ENCODE measurements at places on chromosomes 16 and 17. TPM values are rescaled to one million over a fixed set of nuclear protein-coding genes. Genes with fewer than 3 reads are reported as not detected.
A peak's percentile ranks its signal among the peaks of the same experiment; 100 is the strongest.

Gene ASPHD1
- 1.3 TPM for total RNA-seq

Gene ADAMTS18
- not detected for total RNA-seq

Gene COX6A2
- not detected for total RNA-seq

Gene SCARF1
- 0.57 TPM for total RNA-seq

Gene SLC2A4
- 0.19 TPM for total RNA-seq

Gene TMIGD1
- not detected for total RNA-seq

Gene DLX4
- 0.67 TPM for total RNA-seq

Gene C16orf54
- 11.4 TPM for total RNA-seq

Gene DRC3
- 0.64 TPM for total RNA-seq

Gene CBFA2T3
- not detected for total RNA-seq

Gene GPRC5B
- 0.55 TPM for total RNA-seq

DNA sequence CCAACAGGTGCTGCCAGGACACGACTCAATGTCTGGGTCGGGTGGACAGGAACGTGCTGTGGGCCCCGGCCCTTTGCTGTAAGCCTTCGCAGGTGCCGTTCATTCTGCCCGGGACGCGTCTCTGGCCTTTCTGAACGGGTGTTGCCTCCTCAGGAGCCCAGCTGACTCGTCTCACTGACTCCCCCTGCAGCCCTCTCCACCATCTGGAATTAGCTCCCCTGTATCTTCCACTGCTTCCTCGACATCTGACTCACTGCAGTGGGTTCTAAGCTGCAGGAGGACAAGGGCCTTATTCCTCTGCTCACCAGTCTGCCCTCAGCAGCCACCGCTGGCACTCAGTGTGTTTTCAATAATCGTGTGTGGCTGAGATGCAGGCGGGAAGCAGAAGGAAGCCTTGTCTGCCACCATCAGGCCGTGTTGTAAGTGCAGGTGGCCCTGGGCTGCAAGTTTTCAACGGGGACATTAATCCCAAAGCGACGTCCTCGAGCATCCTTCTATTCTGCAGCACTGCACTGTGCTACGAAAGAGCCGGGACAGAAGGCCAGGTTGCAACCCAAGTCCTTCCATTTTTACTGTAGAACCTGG is 256.2 kb downstream of the FOXL1 start:
- no peak for DNase-seq
- no peaks in the 10 kb centered on the region for H3K4me1 ChIP-seq
- no peak overlapping the region for H3K4me3 ChIP-seq
- H3K36me3 ChIP-seq: no peaks in the 10 kb centered on the region
- no peak overlapping the region for H3K27ac ChIP-seq

DNA sequence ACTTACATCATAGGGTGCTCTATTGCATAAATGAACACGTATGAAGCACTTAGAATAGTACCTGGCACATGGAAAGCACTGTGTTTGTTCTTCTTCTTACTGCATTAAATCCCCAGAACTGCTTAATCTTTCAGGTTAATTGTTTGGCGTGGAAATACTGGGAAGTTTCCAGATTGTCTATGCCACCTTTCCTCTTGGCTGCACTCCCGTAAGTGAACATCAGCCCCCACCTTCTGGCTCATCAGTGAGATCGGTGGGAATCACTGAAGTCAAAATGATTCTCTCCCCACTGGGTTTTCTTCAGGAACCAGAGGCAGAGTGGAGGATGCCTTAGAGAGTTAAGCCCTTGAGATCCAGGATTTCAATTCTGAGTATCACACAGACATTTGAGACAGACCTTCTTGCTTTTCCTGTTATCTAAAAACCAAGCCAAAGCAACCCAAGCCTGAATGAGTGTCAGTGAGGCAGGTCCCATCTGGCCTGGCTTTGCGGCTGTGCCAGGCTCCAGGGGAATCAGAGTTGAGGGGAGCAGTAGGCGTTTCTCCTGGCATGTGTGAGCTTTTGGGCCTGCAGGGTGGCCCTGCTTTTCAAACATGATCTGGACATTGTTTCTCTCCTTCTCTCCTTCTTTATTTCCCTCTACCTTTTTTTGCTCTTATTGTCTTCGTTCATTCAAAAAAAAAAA is 59.1 kb downstream of the OTOA start:
- H3K36me3 ChIP-seq: no peaks in the 10 kb centered on the region
- peaks cover 18% of the 10 kb centered on the region for H3K4me1 ChIP-seq
- no peak for DNase-seq
- H3K27ac ChIP-seq: no peak overlapping the region
- no peak overlapping the region for H3K4me3 ChIP-seq
- H3K27me3 ChIP-seq: peaks cover 4% of the 10 kb centered on the region

DNA sequence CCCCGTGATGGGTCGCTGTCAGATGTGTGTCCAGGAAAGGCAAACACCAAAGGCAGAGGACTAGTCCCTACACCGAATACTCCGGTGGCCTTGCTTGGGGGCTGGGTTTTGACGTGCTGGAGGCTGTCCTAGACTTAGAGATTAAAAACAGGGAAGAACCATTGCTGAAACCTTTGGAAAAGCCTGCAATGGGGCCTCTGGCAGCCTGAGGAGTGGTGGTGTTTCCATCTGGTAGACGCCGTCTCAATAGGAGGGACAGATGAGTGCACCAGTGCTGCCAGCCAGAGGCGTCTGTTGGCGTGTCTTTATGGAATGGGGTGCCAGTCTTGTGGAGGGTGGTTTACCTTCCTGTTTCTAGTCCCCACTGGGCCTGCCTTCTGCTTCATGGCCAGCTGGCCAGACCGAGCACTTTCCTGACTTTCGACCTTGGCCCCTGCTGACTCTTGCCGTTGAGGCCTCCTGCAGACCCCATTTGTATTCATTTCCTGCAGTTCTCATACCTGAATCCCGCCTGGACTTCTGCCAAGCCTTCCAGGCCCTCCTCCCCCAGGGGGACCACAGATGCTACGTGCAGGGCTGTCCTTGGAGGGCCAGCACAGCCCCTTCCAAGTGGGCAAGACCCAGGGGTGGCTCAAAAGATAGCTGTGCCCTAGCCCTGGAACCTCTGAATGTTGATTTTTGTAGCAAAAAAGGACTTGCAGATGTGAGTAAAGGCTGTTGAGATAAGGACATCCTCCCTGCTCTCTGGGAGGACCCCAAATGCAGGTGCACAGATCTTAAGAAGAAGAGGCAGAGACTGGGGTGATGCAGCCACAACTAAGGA is 1.9 kb upstream of the DNASE1 start:
- DNase-seq: no peak
- no peaks in the 10 kb centered on the region for H3K27me3 ChIP-seq
- peaks cover 4% of the 10 kb centered on the region for H3K4me1 ChIP-seq
- H3K4me3 ChIP-seq: no peak overlapping the region
- H3K36me3 ChIP-seq: peaks cover 15% of the 10 kb centered on the region
- H3K27ac ChIP-seq: no peak overlapping the region

DNA sequence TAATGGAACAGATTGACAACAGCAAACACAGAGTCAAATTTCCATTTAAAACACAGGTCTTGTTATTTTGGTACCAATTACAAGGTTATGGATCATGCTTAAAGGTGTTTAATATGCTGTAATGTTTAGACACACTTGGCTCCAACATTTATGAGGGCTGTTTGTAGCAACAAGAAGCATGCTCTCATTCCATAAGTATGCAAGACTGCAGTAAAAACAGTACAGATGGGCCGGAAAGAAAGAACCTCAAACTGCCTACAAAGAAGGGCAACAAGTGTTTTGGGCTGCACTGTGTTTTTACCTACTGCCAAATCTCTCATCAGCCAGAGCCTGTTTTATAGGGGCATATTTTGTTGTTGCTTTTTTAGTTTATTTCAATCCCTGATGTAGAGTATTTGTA is 100.5 kb upstream of the HS3ST3A1 start:
- H3K27ac ChIP-seq: no peak overlapping the region
- no peaks in the 10 kb centered on the region for H3K4me1 ChIP-seq
- no peak overlapping the region for H3K4me3 ChIP-seq
- DNase-seq: no peak
- H3K27me3 ChIP-seq: peaks cover 14% of the 10 kb centered on the region
- H3K36me3 ChIP-seq: no peaks in the 10 kb centered on the region

- DNase-seq: no peak
- H3K36me3 ChIP-seq: no peaks in the 10 kb centered on the region
- no peak overlapping the region for H3K27ac ChIP-seq
These were observed 121.7 kb downstream of the MYO1D start for GRCh38 chr17:32755045-32755805.

DNA sequence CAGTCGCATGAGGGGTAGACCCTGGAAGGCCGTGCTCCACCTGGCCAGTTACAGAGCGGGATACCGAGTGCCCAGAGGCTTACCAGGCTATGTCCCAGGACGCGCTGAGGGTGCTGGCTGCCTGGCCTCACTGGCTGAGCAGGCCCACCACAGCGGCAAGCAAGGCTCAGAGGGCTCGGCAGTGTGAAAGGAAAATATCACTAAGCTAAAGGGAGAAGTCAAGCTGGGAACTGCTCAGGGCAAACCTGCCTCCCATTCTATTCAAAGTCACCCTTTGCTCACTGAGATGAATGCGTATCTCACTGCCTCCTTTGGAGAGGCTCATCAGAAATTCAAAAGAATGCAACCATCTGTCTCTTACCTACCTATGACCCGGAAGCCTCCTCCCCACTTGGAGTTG is 37.4 kb downstream of the CCDC57 start:
- H3K27me3 ChIP-seq: no peaks in the 10 kb centered on the region
- no peak overlapping the region for H3K4me3 ChIP-seq
- no peaks in the 10 kb centered on the region for H3K4me1 ChIP-seq
- no peak overlapping the region for H3K27ac ChIP-seq
- no peak for DNase-seq

DNA sequence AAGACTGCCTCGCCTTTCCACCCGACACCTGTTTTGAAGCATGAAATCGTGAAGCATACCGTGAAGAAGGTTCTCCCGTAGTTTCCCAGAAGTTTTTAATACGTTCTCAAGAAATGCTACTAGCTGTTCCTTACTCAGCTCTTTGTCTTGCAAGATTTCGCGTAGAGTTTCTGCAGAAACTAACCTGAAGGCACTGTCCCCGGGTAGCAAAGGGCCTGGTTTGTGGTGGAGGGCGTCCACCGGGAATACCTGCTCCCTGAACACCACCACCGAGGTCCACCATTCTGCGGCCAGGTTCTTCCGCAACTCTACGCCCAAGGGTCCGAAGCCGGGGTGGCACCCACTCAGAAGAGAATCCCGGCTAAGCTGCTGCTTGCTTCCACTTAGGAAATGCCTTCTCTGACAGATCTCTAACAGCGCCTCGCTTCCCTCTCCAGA is 487 bp downstream of the POLG2 start:
- no peak for DNase-seq
- peaks cover 70% of the 10 kb centered on the region for H3K4me1 ChIP-seq
- H3K27ac ChIP-seq: peak overlapping the region; percentile 97
- peak overlapping the region; percentile 100 for H3K4me3 ChIP-seq
- H3K27me3 ChIP-seq: no peaks in the 10 kb centered on the region

GRCh38 chr17:71304498-71305158 is 816.2 kb upstream of the SOX9 start:
- H3K4me1 ChIP-seq: no peaks in the 10 kb centered on the region
- H3K27me3 ChIP-seq: no peaks in the 10 kb centered on the region
- no peak overlapping the region for H3K27ac ChIP-seq
- no peaks in the 10 kb centered on the region for H3K36me3 ChIP-seq
- no peak for DNase-seq

GRCh38 chr16:57967916-57968315 is 3.0 kb downstream of the CNGB1 start:
- no peaks in the 10 kb centered on the region for H3K27me3 ChIP-seq
- H3K27ac ChIP-seq: no peak overlapping the region
- no peak for DNase-seq
- no peaks in the 10 kb centered on the region for H3K36me3 ChIP-seq
- H3K4me1 ChIP-seq: no peaks in the 10 kb centered on the region

- no peak overlapping the region for H3K27ac ChIP-seq
- H3K4me1 ChIP-seq: no peaks in the 10 kb centered on the region
- H3K27me3 ChIP-seq: no peaks in the 10 kb centered on the region
- H3K4me3 ChIP-seq: no peak overlapping the region
- H3K36me3 ChIP-seq: no peaks in the 10 kb centered on the region
These were observed 11.5 kb upstream of the PITPNA start for GRCh38 chr17:1573932-1574696.

DNA sequence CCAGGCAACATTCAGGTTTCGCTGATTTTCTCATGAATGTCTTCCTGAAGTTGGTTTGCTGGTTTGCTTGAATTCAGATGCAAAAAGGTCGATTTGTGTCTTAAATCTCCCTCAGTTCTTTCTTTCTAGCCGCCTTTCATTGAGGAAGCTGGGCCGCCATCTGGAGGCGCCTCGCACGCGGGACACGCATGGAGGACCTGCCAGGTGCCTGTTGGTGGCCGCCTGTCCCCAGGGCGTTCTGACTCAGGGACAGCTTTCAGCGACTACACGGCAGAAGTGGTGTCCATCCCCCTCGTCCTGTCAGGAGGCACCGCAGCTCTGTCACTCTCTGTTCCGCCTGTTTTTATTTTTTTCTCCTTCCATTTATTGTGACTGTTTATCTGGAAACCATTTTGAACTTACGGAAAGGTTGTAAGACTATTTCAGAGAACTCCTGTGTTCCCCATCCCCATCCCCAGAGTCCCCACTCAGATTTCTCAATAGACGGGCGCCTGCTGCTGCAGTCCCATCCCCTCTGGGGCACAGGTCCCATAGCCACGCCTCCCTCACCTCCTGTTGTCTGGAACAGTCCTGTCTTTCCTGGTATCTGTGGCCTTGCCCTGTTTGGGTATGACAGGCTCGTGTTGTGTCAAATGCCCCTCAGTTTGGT is 33.2 kb downstream of the COX4I1 start:
- no peak overlapping the region for H3K27ac ChIP-seq
- H3K27me3 ChIP-seq: peaks cover 33% of the 10 kb centered on the region
- no peaks in the 10 kb centered on the region for H3K36me3 ChIP-seq
- peaks cover 14% of the 10 kb centered on the region for H3K4me1 ChIP-seq
- H3K4me3 ChIP-seq: no peak overlapping the region

- H3K36me3 ChIP-seq: no peaks in the 10 kb centered on the region
- H3K4me1 ChIP-seq: peaks cover 41% of the 10 kb centered on the region
- DNase-seq: no peak
- no peak overlapping the region for H3K27ac ChIP-seq
These were observed 174.2 kb downstream of the PRKCB start for GRCh38 chr16:24009955-24010354.

GRCh38 chr16:57730771-57731730 is 4.5 kb upstream of the KATNB1 start:
- H3K36me3 ChIP-seq: peaks cover 18% of the 10 kb centered on the region
- peaks cover 4% of the 10 kb centered on the region for H3K4me1 ChIP-seq
- H3K27me3 ChIP-seq: no peaks in the 10 kb centered on the region
- no peak overlapping the region for H3K4me3 ChIP-seq

DNA sequence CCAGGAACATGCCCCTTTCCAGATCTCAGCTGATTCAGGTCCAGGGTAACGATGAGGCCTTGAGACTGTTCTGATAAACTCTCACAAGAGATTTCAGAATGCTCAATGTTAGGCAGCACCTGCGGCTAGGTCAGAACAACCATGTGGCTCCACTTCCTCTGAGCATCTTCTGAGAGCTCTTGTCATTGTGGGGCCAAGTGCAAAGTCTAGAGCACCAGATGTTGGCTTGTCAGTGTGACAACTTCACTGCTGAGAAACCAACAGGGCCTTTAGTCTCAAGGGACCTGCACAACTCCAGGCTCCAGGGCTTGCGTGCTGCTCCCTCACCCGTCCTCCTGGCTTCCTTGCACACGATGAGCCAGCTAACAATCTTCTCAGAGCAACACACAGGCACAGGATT is 29.0 kb downstream of the FCSK start:
- no peak overlapping the region for H3K27ac ChIP-seq
- no peak for DNase-seq
- no peaks in the 10 kb centered on the region for H3K4me1 ChIP-seq
- H3K27me3 ChIP-seq: no peaks in the 10 kb centered on the region
- no peak overlapping the region for H3K4me3 ChIP-seq

- DNase-seq: no peak
- H3K27me3 ChIP-seq: no peaks in the 10 kb centered on the region
- no peaks in the 10 kb centered on the region for H3K36me3 ChIP-seq
- H3K4me1 ChIP-seq: peaks cover 4% of the 10 kb centered on the region
These were observed 54.1 kb upstream of the NFAT5 start for GRCh38 chr16:69511651-69512050.
